8988T (cell line): ENCODE measurements at places on chromosomes 11 and 22.

DNA sequence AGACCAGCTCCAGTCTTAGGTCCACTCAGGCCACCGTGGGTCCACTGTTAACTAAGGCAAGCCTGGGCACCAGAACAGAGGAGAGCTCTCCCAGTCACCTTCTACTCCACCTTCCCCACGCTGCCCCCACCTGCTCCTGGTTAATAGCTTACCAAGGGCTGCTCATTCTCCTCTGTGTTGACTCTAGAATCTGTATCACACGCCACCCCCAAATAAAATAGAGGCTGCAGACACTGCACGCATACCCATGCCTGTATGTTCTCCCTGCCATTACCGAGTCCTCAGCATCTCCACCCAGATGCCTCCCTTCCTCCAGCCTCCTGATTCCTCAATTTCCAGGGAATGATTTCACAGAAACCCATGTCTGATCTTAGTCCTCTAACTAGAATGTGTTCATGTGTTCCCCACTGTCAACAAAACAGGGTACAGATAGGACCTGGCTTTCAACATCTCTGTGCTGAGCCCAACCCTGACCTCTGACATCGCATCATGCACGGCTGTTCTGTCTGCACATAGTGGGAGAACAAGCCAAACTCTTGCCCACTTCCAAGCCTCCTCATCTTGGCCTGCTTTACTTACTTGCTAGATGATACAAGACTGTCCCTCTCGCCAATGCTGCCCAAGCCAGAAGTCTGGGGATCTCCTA, 49.8 kb downstream of the SMCO4 start:
- no peak for DNase-seq

GRCh38 chr22:28268850-28269249, 349.8 kb upstream of the PITPNB start:
- DNase-seq, result no peak

DNA sequence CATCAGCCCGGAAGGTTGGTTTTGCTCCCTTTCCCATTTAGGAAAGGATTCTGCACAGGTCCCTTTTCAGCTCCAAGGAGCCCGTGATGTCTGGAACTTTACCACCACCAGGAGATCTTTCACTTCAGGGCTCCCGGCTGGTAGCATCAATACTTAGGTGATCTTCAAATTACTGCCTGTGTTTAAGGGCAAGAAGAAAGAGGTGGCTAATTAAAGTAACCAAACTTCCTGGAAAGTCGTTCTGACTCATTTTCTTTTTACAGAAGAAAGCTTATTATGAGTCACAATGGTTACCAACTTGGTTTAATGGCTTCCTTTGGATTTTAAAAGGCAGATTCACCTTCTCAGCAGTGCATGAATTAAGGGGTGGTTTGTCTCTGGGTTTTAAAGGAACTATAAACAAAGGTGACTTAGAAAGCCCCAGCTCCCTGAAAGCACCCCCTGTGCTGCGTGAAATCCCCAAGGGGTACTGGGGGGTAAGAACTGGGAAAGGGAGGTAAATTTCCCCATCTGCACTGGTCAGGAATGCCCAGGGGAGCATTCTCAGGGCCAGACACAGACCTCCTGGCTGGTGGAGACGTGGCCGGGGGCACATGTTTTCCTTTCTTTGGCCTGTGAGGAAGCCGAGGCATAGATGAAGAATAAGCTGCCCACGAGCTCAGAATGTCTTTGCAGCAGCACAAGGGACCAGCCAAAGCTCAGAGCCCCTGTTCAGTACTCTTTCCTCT, 8.8 kb downstream of the POU2F3 start:
- DNase-seq, result no peak

DNA sequence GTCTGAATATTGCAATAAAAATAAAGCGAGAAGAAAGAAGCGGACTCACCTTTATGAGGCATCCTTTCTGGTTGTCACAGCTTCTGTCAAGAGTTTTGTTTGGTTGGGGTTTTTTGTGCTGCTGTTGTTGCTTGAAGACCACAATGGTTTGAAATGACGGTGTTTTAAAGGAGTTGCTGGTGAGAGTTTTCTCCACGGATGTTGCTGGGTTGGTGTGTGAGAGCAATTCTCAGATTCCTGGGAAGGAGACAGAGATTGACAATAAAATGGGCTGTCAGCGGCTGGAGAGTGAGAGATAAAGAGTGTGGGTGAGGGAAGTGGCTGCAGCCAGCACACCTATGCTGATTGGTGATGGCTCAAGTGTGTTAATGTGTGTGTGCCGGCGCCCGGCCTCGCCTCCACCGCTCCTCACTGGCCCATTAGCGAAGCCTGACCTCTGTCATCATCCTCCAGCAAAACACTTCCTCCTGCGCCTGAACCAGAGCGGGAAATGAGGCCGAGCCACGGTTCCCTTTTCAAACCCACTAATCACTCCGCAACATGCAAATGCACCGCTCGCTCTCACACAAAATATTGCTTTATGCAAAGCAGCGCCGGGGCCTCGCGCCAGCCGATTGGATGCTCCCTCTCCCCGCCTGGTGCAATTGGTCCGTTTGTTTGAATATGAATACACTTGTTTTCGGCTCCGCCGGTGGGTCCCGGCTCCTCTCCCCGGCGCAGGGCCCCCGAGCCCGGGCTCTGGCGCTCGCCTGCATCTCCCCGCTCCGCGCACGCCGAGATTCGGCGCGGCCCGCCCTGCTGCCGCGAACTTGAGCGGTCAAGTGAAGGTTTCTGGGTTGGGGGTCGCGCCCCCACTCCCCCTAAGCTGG, at the start of gene PAX6:
Gene PAX6 (minus strand): TSS at position 544 of the 869 bp plus-strand sequence. CDS start 4,911 bp downstream, outside the sequence.
- DNase-seq, result peak; percentile 86

- DNase-seq, result no peak
Measured at GRCh38 chr11:77174559-77174958, 46.5 kb downstream of the MYO7A start.

- DNase-seq, result no peak
Measured at GRCh38 chr11:76670485-76671236, at the start of gene LRRC32. TSS of gene LRRC32 (minus strand) at chr11:76670747. CDS start at chr11:76665954, 4,793 bp downstream.

- no peak for DNase-seq
Measured at GRCh38 chr11:84724256-84724655, 902.9 kb downstream of the DLG2 start.

GRCh38 chr11:120854988-120855387, 168.9 kb upstream of the TBCEL start:
- no peak for DNase-seq

DNA sequence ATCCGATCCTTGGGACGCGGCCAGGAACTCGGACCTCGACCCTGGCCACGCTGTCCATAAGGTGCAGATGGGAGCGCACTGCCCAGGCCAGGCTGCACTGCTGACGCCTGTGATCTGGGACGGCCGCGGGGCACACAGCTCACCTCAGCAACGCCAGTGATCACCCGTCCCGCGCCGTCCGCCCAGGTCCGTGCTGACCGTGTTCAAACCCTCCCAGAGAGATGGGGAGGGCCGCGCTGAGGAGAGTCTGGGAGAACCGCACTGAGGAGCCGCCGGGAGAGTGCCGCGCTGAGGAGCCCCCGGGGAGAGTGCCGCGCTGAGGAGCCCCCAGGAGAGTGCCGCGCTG, 636 bp downstream of the KCNQ1OT1 start:
- no peak for DNase-seq

DNA sequence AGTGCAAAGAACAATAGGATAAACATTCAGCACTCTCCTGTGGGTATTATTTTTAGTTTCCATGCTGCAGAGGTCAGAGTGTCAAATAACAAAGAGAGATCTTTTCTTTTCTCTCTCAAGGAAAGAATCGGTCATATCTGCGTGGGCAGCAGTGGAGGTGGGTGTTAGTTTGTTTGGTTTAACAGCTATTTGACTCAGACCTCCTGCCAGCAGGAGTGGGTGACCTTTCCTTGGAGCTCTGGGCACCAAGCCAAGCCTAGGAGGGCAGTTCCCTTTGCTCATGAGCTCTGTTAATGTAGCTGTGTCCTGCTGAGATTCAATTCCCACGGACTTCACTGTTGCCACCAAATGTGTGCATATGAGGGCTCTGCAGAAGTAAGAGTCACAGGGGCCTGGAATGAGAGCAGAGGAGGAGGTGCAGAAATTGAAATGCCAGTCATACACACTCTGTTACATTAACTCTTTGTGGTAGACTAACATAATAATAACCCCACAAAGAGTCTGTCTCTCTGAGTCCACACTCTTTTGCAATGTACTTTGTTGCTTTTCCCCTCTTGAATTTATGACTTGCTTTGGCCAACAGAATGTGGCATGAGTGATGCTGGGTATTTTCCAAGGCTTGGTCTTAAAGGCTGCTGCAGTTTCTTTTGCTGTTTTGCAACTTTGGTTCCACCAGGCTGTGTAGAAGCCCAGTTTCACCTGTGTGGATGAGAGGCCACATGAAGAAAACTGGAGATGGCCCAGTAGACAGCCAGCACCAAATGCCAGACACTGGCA, 76.0 kb upstream of the GRK3 start:
- no peak for DNase-seq

DNA sequence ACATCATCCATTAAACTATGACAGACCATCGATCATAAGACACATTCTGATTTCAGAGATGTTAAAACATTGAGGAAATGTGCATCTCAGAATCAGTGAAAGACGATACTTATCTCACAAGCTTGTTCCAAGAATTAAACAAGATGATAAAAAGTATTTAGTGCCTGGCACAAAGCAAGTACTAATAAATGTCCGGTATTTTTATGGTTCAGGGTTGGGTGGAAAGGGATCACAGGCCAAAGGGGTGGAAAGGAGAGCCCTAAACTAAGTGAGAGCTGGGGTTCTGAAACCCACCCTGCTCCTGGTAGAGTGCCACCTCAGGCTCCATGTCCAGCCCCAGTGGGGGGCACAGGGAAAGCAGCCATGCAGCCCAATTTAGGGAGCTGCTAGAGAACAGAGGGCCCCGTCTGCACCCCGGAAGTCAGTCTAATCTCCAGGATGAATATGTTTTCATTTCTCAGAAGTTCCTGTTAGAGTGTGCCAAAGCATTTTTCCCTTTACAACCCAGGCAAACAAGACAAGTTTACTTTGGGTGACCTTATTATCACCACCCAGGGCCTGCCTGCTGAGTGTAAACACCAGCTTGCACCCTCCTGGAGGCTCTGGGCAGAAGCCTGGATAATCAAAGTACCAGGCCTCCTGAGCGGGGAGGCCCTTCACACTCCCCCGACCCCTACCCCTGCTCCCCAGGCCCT, 3.8 kb upstream of the CREB3L1 start:
- no peak for DNase-seq

DNA sequence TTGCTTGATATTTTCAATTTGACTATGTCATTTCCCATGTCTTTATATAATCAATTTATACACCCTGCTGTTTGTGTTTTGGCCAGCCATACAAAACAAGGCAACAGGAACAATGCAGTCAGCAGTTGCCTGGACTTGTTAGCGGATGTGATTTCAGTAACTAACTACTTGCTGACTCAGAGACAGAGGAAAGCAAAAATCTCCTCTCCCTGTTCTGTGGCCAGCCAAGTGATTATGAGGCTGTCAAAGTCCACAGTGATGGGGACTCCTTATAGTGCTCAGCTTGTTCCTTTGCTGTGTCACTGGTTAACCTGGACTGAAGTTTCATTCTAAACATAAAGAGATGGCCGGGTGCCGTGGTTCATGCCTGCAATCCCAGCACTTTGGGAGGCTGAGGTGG, 32.6 kb upstream of the APLP2 start:
- DNase-seq, result peak; percentile 68

GRCh38 chr11:113555071-113555619, 79.9 kb upstream of the DRD2 start:
- no peak for DNase-seq

DNA sequence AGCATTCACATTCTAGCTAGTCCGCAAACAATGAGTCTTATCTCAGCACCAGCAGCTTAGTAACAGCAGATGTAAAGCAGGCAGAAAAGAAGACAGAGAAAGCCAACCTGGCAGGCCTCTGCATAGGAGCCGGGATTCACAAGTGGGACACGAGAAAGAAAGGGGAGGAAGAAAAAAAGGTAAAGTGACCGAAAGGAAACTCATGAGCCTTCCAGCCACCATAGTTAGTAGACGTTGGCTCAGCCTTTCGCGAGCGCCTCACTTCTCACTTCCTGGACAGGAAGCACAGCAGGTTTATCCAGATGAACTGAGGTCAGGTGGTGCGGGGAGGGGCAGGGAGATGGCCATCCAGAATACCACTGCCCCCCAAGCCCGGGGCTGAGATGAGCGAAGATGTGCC, 19.7 kb upstream of the KAT5 start:
- no peak for DNase-seq

DNA sequence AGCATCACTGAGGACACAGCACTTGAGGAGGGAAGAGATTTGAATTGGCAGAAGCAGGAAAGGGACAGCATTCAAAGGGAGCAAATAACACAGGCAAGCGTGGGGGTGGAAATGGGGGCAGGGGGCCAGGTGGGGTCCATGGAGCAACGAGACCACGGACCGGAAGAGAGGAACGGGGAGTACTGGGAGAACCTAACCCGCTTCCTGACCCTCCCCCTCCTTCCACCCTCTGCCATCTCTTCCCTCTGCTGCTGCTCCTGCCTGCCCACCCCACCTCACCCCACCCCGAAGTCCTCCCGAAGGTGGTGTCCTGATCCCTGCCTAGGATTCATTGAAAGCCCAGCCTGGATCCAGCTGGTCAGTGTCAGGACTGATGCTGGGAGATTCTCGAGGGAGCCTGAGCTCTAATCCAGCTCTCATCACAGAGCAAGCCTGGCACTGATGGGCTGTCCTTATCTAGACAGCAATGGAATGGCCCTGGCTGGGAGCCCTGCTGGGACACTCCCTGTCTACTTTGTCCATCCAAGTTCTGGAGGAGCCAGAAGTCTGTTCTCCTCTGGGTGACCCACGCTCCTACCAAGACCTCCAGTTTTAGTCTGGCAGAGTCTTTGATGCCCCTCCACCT, 105.0 kb downstream of the TRIM29 start:
- no peak for DNase-seq

DNA sequence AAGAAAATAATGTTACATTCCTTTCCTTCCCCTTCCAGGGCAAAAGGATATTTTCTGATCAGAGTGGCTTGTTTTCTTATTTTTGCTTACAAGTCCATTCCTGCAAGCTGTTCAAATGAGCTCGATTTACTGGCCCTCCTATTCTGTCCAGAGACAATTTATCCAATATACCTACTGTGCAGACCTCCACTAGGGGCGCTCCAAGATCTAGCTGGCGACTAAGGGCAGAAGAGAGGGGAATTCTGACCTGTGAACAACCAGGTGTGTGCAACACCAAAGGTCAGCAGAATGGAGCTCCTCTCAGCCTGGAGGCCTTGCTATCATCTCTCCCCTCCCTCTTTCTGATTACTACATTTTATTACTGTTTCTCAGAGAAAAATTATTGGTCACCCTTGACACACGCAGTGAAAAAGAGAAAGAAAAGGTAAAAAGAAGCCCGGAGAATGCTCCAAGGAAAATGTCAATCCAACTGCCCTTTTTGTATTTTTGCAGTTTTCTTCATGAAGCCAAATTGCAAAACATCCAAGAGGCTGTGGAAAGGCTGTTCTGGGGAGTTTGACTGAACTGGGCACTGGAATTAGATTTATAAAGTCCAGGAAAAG, 3.2 kb downstream of the SEZ6L start:
- peak; percentile 29 for DNase-seq
